ENCODE measurements at places on chromosomes 5 and 9.

GRCh38 chr5:132947671-132948070 is 15.8 kb downstream of the AFF4 start:
- no peak for DNase-seq

- no peak for DNase-seq
These were observed 10.1 kb downstream of the MYMK start for GRCh38 chr9:133514460-133515239.

DNA sequence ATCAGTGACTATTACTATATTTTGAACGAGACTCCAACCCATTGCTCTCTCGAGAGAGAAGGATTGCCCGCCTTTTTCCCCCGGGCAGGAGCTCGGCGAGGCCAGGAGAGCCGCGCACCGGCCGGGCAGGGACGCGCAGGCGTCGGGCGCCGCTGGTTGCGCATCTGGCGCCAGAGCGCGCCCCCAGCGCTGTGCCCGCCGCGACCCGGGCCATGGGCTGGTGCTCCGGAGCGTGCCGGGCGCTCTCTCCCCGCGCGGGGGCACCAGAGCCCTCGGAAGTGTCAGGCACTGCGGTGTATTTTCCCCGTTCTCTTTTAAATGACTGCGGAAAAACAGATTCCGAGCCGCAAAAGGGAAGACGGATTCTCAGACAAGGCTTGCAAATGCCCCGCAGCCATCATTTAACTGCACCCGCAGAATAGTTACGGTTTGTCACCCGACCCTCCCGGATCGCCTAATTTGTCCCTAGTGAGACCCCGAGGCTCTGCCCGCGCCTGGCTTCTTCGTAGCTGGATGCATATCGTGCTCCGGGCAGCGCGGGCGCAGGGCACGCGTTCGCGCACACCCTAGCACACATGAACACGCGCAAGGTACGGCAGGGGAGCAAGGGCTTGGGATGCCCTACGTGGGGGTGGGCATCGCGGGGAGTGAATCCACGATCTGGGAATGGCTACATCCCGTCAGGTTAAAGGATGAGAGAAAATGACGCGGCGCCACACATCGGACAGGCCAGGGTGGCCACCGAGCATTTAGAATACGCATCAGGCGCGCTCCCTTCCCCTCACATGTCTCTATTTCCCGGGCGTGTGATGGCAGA is 1.1 kb upstream of the NTRK2 start:
- peak; percentile 72 for DNase-seq

DNA sequence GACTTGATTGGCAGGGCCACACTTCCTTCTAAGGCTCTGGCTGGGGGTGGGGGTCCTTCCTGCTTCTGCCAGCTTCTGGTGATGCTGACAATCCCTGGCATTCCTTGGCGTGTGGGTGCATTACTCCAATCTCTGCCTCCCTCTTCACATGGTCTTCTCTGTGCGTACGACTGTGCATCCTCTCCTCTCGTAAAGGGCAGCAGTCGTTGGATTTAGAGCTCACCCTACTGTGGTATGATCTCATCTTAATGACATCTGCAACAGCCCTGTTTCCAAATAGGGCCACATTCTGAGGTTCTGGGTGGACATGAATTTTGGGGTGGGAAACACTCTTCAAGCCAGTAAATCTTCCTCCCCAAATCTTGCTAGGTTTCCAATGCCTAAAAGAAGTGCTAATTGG is 36.8 kb downstream of the ROPN1L start:
- no peak for DNase-seq

DNA sequence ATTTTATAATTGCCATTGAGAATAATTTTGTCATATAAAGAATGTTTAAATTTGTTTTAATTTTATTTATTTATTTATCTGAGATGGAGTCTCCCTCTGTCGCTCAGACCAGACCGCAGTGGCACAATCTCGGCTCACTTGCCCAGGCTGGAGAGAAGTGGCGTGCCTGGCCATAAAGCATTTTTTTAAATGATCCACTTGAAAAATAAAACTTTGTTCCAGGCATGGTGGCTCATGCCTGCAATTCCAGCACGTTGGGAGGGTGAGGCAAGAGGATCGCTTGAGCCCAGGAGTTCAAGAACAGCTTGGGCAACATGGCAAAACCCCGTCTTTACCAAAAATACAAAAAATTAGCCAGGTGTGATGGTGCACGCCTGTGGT is 2.1 kb upstream of the SIT1 start:
- no peak for DNase-seq

DNA sequence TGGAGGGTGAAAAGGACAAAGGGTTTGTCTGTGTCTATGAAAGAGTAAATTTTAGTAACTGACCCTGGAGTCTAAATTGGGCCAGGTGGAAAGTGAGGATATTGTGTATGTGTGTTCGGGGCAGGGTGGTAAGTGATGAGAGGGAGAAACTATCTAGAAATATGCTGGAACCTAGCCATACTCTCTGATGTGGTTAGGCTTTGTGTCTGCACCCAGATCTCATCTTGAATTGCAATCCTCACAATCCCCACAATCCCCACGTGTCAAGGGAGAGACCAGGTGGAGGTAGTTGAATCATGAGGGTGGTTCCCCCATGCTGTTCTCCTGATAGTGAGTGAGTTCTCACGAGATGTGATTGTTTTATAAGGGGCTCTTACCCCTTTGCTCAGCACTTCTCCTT is 60.6 kb downstream of the COMMD10 start:
- DNase-seq: no peak

DNA sequence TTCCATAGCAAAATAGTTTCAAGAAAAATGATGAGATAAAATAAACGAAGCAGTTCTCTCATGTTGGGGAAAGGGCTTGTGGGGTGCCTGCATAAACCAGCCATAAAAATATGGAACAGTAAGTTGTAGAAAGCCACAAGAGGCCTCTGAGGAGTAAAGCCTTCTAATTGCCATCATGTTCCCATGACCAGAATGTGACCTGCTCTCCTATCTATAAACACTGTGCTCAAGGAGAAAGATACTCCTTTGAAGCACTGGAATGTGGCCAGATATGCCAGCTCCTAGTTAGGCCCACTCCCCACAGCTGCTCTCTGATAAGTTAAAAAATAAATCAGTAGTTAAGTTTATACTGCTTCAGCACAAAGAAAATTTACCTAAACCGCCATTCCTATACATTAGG is 65.8 kb downstream of the SETX start:
- DNase-seq: peak; percentile 11

- peak; percentile 13 for DNase-seq
These were observed 459.6 kb upstream of the PAPPA start for GRCh38 chr9:115694014-115694413.

DNA sequence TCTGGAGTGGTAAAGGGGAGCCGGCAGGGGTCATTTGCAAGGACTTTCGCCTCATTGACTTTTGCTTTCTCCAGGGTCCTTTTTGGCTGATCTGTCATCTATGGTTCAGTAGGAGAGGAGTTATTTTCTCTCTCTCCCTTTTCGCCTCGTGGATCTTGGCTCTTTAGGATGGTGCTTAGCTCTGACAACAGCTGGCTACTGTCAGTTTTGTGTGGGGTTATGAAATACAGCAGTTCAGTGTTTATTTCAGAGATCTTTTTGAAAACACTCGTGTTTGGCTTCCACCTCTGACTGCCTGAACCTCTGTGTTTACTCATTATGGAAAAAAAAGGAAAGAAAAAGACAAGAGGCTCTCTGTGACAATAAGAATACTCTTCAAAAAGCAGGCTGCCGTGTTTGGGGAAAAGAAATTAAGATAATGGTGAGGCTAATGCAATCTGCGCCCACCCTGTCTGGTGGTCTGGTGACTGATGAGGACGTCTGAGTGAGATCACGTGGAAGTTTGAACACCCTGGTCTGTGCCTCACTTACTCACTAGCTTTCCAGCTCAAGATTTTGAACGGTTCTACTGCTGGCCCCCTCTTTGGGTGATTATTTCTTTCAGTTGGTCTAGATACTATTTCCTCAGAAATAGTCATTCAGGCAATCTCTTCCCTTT is 567.7 kb downstream of the CAAP1 start:
- no peak for DNase-seq

DNA sequence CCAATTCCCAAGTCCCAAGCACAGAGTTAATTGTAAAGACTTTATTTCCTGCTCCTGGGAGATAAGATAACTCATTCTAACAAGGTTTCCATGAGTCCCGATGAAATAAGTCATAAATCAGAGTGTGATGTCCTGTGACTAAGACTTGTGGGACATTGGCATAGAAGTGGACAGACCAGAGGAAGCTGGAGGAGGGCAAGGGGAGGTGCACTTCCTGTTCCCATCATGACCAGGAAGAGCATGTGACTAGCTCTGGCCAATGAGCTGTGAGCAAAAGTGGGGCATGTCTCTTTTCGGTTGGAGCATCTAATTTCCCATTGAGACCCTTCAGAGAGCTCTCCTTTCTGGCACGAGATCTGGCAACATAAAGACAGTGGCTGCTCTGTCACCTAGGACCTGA is 100.4 kb downstream of the ZNF354C start:
- DNase-seq: no peak

GRCh38 chr9:37534412-37534811 is 41.8 kb downstream of the FBXO10 start:
- DNase-seq: peak; percentile 66

- DNase-seq: no peak
These were observed 142.9 kb downstream of the HSD17B3 start for GRCh38 chr9:96158909-96159575.

DNA sequence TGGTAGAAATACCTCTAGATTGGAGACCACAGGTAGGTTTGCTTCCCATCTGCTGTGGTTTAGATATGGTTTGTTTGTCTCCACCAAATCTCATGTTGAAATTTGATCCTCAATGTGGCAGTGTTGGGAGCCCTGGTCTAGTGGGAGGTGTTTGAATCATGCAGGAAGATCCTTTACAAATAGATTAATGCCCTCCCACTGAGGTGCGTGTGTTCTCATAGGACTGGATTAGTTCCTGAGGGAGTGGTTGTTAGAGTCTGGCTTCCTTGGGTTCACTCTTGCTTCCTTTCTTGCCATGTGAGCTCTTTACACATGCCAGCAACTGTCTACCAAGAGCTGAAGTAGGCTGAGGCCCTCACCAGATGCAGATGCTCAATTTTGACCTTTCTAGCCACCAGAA is 391.1 kb upstream of the GRIA1 start:
- no peak for DNase-seq

DNA sequence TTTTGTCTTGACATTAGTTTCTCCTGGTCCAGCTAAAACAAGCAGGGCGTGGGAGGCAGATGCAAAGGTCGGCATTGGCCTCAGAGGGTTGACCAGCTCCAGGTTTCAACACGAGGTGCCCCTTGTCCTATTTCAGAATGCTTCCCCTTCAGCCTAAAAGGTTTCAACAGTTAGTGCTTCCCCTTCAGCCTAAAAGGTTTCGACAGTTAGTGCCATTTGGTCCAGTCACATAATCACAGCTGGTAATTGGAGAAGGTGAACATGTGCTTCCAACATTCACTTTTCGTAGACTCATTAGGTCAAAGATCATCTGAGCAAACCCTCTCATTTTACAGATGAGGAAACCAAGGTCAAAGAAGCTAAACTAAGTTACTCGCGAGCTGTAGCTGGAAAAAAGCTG is 270.3 kb upstream of the MAP3K1 start:
- DNase-seq: no peak

- DNase-seq: peak; percentile 22
These were observed 142.8 kb upstream of the PDE4D start for GRCh38 chr5:60036192-60036938.

DNA sequence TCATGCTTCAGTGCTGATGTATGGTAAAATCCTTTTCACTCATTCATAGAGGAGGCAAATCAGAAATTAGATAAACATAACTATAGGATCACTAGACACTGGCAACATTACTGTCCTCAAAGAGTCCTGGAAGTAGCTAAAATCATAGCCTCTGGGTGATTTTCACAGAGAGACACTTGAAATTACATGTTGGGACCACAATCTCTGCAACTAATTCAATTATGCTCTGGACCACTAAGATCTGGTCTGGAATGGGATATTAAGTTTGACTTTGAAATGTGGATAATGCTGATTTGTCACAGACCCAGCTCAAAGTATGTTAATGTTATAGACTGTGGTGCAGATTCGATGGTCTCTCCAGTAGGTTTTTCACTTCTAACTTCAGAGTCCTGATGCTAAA is 214.6 kb upstream of the CCNH start:
- no peak for DNase-seq

Data from body of pancreas (tissue), 4 donors.